ENCODE measurements at places on chromosomes 13 and 19.

DNA sequence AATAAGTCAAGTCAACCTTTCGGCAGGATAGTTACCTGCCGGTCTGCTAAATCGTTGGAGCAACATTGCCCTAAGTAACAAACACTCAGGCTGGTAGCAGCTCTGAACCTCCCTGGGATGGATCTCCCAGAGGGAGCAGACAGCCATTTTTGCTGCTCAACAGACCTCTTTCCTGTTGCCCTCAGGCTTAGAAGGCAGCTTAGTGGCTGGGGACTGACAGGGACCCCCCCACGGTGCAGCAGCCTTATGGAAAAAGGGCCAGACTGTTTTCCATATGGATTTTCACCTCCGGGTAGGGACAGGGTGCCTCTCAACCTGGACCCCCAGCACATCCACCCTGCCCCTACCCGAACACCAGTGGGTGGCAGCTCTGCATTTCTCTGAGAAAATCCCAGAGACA is 49.7 kb downstream of the UBL3 start:
- DNase-seq = no peak

DNA sequence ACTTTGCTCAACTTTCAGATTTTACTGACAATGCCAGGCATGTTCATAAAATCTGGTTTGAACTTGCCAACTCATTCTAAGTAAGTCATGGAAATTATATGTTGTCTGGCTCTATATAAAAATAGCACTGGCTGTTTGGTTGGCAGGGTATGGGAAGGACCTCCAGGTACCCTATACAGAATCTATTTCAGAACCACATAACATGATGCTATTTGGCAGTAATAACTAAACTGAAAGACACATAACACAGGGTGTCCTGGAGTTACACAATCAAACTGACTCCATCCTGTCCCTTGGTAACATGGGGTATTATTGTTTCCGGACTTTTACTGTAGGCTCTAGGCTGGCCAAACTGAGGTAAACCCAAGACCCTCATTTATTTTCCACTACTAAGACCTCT is 248.8 kb downstream of the RGCC start:
- DNase-seq = no peak

DNA sequence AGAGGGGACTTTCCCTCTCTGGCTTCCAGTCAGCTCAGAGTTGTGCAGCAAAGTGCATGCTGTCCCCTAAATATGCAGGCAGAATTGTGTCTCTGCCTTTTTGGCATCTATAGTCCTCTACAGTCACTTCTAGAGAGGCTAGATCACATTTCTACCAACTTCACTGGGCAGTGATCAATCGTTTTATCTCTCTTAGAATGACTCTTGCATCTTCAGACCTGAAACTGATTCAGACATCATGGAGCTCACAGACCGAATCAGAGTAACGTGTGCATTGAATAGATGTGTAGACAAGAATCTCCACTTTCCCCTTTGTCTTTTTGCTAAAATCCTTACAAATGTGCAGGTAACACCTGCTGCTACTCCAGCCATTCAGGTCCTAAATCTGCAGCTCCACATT is 6.2 kb downstream of the ZNF253 start:
- DNase-seq = no peak

GRCh38 chr13:31982540-31982939 is 49.0 kb upstream of the FRY start:
- DNase-seq = peak; percentile 49

- no peak for DNase-seq
These were observed 3.6 kb downstream of the ZNF507 start for GRCh38 chr19:32349051-32349450.

- no peak for DNase-seq
These were observed 40.7 kb downstream of the MZT1 start for GRCh38 chr13:72686766-72687165.

- DNase-seq = no peak
These were observed 7.4 kb upstream of the JUNB start for GRCh38 chr19:12783849-12784393.

GRCh38 chr19:15187026-15188007 is 13.5 kb downstream of the NOTCH3 start:
- DNase-seq = no peak

DNA sequence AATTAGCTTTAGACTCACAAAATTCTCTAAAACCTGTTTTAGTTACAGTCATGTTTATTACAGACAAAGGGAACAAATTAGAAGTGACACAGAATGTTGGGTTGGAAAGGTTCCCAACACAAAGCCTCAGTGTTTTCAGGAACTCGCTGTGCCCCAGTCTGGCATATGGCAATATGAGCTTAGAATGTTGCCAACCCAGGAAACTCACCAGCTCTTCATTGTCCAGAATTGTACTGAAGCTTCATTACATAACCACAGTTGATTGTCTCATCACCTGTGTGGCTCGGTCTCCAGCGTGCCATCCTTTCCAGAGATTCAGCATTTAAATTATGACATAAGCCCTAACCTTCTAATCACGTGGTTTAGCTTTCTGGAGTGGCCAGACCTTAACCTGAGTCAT is 19.1 kb downstream of the ZNF264 start:
- DNase-seq = no peak

GRCh38 chr13:41937388-41937787 is 23.5 kb downstream of the VWA8 start:
- DNase-seq = no peak

DNA sequence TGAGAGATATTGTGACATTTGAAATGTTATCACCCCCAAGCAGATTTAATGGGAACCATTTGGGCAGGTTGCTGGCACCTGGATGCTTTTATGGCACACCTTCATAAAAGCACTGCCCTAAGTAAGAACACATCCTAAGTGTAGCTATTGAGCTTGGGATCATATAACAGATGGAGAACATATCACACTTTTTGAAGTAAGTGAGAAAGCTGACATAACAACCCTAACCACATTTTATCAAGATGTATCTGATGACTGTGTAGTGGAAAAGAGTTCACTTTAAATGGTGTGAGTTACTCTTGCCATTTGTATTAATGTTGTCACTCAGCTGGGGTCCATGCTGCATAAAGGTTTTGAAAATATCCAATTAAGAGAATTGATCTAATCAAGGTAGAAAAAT is 287.9 kb downstream of the DCLK1 start:
- DNase-seq = no peak

- no peak for DNase-seq
These were observed at the start of gene CTXN1 for GRCh38 chr19:7926021-7926726. TSS of gene CTXN1 (minus strand) at chr19:7926135. CDS start at chr19:7925538, 597 bp downstream.

DNA sequence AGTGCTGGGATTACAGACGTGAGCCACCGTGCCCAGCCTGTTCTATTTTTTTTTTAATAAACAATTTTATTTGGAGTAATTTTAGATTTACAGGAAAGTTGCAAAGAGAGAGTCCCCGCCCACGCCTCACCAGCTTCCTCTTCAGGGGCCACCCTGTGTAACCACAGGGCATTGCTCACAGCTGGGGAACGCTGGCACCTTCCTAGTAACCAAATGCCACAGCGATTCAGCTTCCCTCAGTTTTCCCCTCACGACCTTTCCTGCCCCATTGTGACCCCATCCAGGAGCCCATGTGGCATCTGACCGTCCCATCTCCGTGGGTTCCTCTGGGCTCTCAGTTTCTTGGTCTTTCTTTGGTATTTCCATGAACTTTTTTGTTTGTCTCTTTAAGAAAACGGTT is 83.9 kb downstream of the GNG7 start:
- no peak for DNase-seq

GRCh38 chr13:93967286-93967685 is 512.2 kb downstream of the DCT start:
- no peak for DNase-seq

DNA sequence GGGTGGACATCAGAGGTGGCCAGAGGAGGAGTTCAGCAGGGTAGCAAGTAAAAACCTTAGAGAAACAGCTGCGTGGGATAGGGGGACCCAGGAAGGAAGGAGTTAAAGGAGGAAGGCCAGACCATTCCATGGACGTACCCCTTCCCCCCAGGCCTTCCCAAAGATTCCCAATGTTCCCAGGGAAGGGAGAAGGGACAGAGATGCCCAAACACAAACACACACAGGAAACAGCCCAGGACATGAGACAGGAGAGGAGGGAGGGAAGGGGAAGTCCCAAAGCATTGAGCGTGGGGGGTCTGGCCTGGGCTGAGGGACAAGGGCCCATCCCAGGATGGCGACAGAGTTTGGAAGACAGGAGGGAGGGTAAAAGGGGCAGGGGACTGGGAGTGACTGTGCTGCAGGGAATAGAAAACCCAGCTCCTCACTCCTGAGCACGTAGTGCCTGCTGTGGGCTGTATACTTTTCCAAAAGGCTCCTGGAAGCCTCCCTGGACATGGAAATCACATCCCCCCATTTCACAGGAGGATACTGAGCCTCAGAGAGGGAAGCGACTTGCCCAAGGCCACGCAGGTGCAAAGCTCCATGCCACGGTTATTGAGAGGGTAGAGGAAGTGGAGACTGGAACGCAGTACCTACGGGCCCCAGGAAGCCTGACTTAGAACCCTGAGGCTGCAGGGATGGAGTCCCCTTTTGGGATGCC is 1.1 kb downstream of the SYDE1 start:
- DNase-seq = no peak

DNA sequence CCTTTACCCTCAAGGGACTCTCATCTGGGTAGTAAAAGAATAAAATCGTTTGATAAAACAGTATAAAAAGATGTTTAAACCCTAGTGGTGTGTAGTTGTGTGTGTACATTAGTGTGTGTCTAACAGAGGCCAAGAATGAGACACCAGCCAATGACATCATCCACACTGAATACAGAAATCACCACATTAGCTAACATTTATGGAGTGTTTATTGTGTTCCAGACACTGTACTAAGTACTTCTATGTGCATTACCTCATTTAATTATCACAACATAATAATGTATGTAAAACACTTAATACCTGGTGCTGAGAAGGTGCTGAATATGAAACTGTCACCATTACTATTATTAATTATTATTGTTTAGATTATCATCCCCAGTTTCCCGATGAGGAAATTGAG is 49.1 kb upstream of the UQCRFS1 start:
- no peak for DNase-seq

DNA sequence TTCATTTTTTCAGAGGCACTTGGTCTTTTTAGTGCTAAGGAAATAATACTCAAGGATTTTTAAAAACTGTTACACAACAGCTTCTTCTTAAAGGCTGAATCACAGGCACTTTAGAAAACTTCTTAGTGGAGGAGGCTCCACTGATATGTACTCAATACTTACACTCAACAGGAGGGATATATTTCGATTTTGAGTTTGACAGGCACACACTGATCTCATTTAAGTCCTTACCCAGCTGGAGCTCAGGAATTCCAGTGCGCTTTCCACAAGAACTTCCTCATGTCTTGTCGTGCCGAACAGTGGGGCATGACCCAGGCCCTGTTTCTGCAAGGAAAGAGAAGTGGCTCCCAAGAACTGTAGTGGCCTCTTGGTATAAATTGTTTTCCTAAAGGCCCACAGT is 103.8 kb downstream of the RGCC start:
- DNase-seq = no peak

- DNase-seq = no peak
These were observed 489 bp upstream of the ZNF653 start for GRCh38 chr19:11506101-11506555.

- DNase-seq = no peak
These were observed 19.2 kb upstream of the ERCC1 start for GRCh38 chr19:45442778-45443461.

GRCh38 chr19:32404933-32405430 is 588 bp upstream of the DPY19L3 start:
- DNase-seq = no peak

DNA sequence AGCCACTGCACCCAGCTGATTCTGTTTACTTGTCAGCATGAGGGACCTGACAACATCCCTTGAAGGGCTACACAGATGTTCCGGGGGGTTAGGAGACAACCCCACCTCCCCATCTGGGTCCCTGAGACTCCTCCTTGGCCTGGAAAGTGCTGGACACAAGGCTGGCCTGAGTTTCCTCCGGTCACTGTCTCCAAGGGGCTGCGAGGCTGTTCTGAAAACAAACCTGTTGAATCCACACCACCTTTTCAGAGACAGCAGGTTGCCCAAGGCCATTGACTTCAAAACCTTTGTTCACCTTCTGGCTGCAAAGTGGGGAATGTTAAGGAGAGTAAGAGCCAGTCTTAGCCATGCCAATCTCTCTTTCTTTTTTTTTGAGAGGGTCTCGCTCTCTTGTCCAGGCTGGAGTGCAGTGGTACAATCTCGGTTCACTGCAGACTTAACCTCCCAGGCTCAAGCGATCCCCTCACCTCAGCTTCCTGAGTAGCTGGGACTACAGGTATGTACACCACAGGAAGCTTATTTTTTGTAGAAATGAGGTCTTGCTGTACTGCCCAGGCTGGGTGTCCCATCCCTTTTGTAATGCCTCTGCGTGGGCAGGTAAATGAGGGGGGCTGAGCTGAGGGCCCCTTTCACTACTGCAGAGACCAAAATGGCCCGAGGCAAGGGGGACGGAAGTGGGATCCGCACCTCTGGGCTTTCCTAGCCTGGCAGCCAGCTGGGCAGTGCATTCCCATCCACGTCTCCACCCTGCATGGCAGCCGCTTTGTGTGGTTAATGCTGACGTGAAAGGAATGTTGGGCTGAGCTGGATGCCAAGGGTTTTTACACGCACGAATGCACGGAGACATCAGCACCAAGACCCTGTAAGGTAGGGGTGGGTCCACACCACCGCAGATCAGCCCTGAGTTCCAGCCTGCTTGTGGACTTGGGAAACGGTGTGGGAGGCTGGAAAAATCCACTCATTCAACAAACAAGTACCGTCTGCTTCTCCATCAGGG is 1.9 kb upstream of the ZNF628 start:
- no peak for DNase-seq

DNA sequence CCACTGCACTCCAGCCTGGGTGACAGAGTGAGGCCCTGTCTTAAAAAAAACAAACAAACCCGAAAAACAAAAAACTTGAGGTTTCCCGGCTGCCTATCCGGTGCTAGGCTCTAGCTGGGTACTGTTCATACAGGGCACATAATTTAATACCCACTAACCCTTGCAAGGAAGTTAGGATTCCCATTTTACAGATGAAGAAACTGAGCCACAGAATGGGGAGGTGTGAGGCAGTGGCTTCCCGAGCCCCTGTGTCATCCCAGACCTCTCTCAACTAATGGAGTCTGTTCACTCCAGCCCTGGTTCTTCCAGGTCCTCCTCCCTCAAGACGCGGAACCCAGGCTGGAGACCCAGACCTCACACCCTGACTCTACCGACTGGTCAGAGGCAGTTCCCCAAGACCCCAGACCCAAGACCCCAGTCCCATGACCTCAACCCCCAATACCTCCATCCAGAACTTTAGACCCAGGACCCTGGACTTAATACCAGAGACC is 576 bp downstream of the APBA3 start:
- DNase-seq = no peak

DNA sequence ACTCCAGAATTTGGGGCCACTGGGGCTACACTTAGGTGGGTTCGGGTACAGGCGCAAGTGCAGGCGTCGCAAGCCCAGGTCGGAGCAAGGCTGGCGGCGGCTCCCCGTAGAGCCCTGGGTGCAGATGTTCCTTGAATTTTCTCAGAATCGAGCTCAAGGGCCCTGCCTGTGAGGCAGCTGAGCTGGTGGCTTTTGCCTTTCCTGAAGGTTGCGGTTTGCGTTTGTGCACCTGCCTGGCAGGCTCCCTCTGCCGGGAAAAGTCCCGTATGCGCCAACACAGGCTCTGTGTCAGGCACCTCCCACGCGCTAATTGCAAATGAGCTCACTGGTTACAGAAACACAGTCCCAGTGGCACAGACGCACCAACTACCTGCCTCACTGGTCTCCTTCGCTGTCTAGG is 5.9 kb downstream of the DOHH start:
- no peak for DNase-seq

GRCh38 chr19:14480700-14481079 is 5.5 kb upstream of the PTGER1 start:
- no peak for DNase-seq

- no peak for DNase-seq
These were observed 13.5 kb downstream of the ZNF536 start for GRCh38 chr19:30385666-30386065.

- no peak for DNase-seq
These were observed 17.3 kb downstream of the NUFIP1 start for GRCh38 chr13:44971656-44972595.

All from NCI-H446 treated with DMSO at 0.1 percent for 48 hours (cell line).